ENCODE measurements at places on chromosomes 1 and 21. TPM values are rescaled to one million over a fixed set of nuclear protein-coding genes. Genes with fewer than 3 reads are reported as not detected.
A peak's percentile ranks its signal among the peaks of the same experiment; 100 is the strongest.

DLGAP3 gene
- total RNA-seq: 0.32 TPM

CRNN gene
- not detected for total RNA-seq

DNA sequence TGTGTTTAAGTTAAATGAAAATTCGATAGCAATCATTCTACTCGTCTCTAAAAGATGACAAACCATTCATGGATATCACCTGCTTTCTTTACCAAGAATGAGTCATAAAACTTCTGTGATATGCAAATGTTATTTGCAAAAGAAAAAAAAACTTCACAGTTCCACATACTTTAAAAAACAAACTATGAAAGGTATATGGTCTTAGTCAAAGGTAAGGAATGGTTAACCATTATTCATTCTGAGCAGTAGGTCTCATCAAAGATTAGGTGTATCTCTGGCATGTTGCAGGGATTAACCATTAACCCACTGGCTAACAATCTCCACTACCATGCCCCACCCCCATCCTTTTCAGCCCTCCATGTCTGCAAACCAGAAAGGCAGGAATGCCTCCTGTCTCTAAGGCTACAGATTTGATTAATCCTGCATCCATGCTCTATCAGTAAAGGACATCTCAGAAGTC, 44.4 kb downstream of the PTPN14 start:
- H3K27ac ChIP-seq: no peak overlapping the region
- H3K27me3 ChIP-seq: peaks cover 1% of the 10 kb centered on the region
- peaks cover 56% of the 10 kb centered on the region for H3K36me3 ChIP-seq
- peaks cover 27% of the 10 kb centered on the region for H3K4me1 ChIP-seq
- DNase-seq: no peak

GRCh38 chr1:156655151-156655903, 13.4 kb downstream of the BCAN start:
- no peaks in the 10 kb centered on the region for H3K36me3 ChIP-seq
- DNase-seq: no peak
- H3K4me3 ChIP-seq: no peak overlapping the region
- peaks cover 25% of the 10 kb centered on the region for H3K4me1 ChIP-seq
- H3K27me3 ChIP-seq: peaks cover 39% of the 10 kb centered on the region

- no peak for DNase-seq
- peaks cover 8% of the 10 kb centered on the region for H3K27me3 ChIP-seq
- no peak overlapping the region for H3K4me3 ChIP-seq
Observed at GRCh38 chr1:87451229-87451920, 122.7 kb downstream of the LMO4 start.

DNA sequence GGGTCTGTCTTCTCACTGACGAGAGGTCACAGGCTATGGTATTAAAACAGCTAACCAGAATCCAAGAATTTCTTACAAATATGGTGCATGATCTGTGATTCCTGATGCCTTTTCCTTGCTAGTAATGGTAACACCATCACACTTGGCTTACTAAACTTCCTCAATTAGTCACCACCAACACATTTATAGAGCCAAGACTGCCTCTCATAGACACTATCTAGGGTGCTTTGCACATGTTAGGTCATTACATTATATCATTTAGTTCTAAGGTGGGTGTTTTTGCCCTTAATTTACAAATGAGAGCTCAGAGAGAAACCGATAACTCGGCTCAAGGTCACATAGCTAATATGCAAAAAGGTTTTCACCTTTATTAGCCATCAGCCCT, 8.7 kb downstream of the KIF21B start:
- peaks cover 11% of the 10 kb centered on the region for H3K36me3 ChIP-seq
- no peak overlapping the region for H3K4me3 ChIP-seq
- H3K27ac ChIP-seq: peak overlapping the region; percentile 58
- H3K4me1 ChIP-seq: peaks cover 74% of the 10 kb centered on the region
- no peak for DNase-seq

DNA sequence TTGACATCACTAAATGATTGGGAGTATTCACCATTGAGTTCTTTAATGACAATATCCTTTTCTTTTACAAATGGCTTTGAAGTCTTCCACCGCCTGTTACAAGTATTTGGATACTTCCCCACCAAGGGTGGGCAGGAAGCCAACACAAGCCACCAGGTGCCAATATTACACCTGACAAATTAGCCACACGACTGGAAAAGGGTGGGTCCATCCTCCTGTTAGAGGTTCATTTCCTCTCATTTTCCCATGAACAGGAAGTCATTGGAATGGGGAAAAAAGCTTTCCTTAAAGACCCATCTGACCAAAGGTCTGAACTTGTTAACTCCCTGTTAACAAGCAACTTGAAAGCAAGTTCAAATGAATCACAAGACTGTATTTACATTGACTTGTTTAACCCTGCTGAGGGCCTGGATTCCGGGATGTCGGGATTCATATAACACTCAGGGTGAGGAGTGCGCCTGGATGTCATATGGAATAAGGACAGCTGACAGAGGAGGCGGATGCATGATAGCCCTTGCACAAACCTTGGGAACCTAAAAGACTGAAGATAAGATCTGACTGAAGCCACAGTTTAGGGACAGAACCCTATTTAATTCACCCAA, 40.5 kb upstream of the PROX1 start:
- no peaks in the 10 kb centered on the region for H3K27me3 ChIP-seq
- no peaks in the 10 kb centered on the region for H3K36me3 ChIP-seq
- H3K27ac ChIP-seq: no peak overlapping the region
- H3K4me3 ChIP-seq: no peak overlapping the region

All from activated T-helper 2 cell treated with anti-CD3 and anti-CD28 coated beads, Interferon-gamma antibody, Interleukin-2, Interleukin-4, amounts not matched to agents 10 μg/mL and 5 μg/mL and 100 μg/mL, durations not matched to agents 14 hours and 24 hours and 36 hours (primary cell).